ENCODE measurements at places on chromosomes 3 and 15.

DNA sequence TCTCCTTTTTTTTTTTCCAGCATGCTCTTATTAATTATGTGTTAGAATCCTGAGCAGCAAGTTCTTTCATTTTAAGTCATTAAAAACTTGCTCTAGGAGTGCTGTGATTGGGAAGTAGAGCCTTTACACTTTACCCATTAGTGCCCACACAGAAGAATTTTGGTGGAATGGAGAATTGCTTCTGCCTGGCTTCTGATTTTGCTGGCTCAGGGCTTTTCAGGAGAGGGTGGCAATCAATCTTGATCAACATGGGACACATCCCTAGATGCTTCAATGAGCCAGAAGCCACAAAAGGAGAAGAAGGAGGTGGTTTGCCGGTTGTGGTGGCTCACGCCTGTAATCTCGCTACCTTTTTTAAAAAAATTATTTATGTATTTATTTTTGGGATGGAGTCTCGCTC lies 39.4 kb downstream of the RPL22L1 start:
- DNase-seq, result no peak

- DNase-seq, result no peak
Measured at GRCh38 chr3:69838217-69838616, 99.0 kb downstream of the MITF start.

DNA sequence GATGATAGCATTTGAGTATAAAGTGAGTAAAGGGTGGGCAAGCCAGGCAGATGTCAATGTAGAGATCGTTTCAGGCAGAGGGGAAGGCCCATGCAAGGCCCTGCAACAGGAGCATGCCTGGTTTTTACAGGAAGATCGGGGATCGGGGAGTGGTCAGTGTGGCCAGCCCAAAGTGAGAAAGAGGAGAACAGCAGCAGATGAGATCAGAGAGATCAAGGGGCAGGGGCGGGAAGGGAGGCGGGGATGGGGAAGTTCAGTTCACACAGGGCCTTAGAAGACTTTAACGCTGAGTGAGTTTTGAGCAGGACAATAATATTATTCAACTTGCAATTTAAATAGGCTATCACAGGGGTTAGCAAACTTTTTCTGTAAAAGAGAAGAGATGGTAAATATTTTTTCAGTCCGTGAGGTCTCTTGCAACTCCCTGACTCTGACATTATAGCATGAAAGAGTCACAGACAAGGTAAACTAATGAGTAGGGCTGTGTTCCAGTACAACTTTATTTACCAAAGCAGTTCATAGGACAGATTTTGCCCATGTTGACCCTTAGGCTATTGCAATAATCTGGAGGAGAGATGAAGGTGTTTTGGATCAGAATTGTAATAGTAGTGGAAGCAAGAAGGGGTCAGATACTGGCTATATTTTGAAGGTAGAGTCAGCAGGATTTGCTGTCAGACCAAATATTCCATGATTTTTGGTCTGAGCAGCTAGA lies 12.4 kb upstream of the CD47 start:
- DNase-seq, result no peak

DNA sequence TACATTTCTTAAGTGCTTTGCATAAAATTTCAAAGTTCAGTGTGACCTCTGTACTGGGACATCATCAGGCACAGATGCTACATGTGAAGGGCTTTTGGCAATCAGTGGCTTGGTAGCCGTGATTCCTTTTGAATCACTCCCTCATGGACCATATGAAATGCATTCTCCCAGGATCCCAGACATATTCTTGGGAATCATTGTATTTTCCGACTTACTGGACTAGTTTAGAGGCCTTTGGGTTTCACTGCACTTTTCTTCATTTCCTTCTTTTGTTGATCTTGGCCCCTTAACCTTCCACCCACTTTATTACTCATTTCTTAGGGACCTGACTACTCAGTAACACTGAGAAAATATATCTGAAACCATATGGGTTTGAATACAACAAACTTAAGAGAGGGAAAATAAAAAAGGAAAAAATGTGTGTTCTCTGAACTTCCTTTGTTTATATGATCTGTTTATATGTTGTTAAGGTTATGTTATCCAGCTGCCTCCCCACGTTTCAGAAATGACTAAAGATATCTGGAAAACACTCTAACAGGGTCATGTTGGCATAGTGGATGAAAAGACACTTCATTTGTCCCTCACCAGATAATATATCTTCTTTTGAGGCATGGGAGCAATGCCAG lies 35.1 kb downstream of the HMG20A start:
- no peak for DNase-seq

- DNase-seq, result peak; percentile 8
Measured at GRCh38 chr3:142963516-142964448, at the start of gene PAQR9. PAQR9 (minus strand) TSS chr3:142963674; CDS start chr3:142963336, 338 bp downstream.

- no peak for DNase-seq
Measured at GRCh38 chr3:57109437-57110199, 49.2 kb downstream of the SPATA12 start.

DNA sequence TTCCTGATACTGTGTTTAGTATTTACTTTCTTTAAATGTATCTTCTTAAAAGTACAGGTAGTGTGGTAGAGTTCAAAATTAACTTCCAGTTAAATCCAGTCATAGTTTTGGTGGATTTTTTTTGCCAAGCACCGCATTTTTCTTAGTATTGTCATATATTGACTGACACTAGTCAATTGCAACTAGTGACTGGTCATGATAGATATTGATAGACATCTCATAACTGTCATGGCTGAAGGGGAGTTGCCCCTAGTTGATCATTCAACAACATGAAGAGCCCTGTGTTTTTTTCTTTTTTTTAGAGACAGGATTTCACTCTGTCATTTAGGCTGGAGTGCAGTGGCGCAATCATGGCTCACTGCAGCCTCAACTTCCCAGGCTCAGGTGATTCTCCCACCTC lies 22.1 kb downstream of the RAB8B start:
- no peak for DNase-seq

DNA sequence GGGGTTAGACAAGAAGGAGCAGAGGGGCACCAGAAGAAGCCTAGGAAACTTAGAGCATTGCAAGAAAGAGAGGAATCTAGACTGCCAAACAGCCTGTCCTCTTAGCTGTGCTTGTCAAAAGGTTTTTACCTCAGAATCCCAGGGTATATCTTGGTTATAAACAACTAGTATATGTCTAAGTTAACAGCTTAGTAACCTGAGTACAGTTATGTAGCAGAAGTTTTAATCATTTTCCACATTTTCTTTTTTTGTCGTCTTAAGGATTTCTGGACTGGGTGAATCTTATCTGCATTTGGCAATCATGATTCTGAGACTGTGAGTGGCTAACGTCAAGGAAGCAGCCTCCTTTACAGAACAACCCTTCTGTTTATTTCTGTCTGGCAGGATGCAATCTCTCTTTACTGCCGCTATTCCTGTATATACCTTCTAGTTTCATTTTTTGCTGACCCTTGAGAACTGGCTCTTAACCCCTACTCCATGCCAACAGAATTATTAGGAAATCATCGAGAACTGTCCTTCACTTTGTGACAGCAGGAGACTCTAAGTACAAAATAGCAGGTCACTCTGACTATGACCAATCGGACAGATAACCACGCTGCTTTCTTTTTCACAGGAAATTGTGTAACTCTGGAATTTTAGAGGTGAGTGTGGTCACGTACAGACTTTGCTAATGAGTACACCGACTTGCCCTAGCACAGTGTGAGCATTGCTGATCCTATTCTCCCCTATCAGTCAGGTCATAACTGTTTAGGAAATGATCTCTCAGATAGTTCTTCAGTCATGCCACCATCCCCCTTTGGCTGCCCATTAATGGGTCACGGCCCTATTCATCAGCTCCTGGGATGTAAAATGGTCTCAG lies 3.3 kb upstream of the CP start:
- peak; percentile 3 for DNase-seq

- DNase-seq, result no peak
Measured at GRCh38 chr3:189598530-189599225, 32.5 kb upstream of the TP63 start.

- DNase-seq, result no peak
Measured at GRCh38 chr3:34669490-34669889, 871.1 kb downstream of the PDCD6IP start.

DNA sequence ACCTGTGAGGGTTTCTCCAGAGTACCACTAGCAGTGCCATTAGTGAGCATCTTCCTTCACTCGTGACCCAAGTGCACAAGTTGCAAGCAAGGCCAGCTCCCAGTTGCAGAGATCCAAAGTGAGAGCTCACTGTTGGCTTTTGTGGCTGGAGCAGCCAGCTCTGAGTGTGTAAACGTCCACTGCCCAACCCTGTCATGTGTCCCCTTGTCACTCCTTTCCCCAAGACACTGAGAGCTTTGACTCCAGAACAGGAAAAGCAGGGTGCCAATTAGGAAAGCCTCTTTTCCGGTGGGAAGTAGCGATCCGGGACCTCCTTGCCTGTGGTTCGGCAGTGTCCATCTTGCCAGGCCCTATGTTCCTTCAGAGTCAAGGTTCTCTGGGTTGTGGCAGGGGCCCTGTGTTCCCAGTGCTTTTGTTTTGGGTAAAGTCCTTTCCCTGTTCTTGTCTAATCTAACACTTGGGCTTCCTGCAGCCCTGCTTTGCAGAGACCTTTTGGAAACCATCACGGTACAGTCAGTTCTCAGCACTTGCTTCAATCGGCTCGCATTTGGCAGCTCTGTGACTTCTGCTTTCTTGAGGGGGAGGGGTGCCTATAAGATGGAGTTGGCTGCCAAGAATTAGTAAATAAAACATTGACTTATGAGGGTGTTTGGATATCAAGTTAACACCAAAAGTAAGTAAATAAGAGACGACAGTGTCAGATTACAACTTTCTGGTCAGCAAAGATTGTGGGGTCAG lies 90.5 kb downstream of the DNASE1L3 start:
- peak; percentile 14 for DNase-seq

DNA sequence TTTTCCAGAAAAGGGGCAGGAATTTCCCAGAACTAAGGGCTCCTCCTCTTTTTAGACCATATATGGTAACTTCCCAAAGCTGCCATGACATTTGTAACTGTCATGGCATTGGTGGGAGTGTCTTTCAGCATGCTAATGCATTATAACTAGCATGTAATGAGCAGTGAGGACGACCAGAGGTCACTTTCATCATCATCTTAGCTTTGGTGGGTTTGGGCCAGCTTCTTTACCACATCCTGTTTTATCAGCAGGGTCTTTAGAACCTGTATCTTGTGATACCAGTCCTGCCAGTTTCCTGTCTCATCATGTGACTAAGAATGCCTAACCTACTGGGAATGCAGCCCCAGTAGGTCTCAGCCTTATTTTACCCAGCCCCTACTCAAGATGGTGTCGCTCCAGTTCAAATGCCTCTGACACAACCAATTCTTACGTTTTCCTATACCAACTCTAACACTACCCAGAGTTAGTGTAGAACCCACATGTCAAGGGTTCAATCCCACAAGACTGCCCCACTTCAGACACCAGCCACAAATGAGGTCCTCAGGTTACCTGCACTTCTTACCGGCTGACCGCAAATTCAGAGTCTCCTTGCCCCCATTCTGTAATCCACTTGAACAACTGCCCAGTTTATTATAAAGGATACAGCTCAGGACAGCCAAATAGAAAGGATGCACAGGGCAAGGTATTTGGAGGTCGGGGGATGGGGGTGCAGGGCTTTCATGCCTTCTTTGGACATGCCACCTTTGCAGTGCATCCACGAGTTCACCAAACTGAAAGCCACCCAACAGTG lies 17.7 kb downstream of the FOXB1 start:
- DNase-seq, result peak; percentile 20

DNA sequence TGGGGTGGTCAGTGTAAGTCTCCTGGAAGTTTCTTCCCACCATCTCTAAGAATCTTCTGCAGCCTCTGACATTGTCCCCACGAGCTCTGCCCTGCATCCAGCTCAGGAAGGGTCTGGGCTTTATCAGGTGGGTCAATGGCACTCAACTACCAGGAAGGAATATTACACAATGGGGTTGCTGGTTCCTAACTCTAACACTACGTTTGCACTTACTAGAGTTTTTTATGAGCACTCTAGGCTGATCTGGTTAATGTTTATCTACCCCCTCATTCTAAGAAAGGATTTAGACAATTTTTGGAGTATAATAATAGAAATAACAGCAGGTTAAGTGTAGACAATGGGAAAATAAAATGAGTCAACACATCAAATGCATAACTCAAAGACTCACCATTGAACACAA lies 411.1 kb upstream of the RGMA start:
- no peak for DNase-seq
